Mesenteric fat pad (tissue), 1 donor: ENCODE measurements at places on chromosomes 1 and 21. TPM values are rescaled to one million over a fixed set of nuclear protein-coding genes. Genes with fewer than 3 reads are reported as not detected.
A peak's percentile ranks its signal among the peaks of the same experiment; 100 is the strongest.

DNA sequence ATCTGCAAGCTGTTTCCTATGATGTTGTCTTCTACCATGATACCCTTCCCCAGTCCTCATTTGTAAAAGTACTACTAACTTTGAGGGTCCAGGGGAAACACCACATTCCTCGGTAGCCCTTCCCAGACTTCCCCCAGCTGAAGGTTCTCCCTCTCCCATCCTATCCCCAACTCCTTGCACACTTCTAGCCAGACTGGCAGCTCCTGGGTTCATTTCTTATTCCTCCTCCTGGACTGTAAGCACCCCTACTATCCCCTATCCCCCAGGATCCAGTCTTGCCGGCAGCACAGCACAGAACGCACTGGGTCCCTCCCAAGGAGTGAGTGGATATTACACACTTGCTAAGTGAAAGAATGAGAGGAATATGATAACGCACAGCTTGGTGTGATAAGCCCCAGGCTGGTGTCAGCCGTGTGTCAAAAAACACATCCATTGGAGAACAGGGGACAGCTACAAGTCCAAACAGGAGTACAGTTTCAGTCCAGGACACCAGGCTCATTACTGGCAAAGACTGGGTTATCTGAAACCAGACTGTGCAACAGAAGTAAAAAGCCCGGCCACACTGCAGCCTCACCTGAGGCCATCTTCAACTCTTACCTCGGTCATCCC is 100.2 kb downstream of the SSBP3 start:
- DNase-seq, result no peak

DNA sequence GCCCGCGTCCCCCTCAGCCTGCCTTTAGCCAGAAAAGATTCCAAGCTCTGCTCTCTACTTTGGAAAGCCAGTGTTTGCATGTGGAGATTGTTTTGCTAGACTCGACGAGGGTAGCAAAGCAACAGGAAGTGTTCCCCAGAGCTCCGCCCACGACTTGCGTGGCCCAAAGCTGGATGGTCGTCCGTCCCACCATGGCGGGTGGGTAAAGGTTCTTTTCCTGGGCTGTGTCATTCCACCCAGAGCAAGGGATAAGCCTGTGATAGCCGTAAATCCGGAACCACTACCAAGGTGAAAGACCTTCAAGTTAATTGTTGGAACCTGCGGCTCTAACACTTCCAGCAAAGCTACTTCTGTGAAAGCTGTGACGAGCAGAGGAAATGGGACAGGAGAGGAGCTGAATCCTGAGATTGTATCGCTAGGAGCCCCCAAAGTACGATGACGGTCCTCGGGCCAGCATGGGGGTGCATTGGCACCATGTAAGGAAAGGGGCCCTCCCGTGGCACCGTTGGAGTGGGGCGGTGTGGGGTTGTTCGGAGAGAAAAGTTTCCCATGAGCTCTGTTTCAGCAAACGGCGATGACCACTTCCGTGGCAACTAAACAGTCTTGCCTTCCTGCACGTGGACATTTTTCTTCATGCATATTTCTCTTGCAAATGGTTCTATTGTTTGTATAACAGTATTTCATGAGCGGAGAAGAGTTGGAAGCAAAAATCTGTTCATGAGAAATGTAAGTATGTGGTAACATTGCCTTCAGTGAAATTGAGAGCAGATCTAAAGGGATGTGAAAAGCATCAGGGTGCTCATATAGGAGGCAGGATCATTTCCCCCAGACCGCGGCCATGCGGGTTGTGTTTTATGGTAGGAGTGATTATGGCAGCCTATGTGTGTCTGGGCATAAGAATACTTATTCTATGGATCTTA is 8.4 kb downstream of the MX2 start:
- peak; percentile 87 for DNase-seq

Gene C1orf21
- 49.5 TPM for total RNA-seq

- no peak for DNase-seq
Observed at GRCh38 chr1:159892944-159893343, 7.0 kb downstream of the CFAP45 start.

Gene ZMYM1
- 9.5 TPM for total RNA-seq

- no peak for DNase-seq
Observed at GRCh38 chr1:164728719-164729118, 169.7 kb downstream of the PBX1 start.

Gene SPRR4
- total RNA-seq, result not detected

DNA sequence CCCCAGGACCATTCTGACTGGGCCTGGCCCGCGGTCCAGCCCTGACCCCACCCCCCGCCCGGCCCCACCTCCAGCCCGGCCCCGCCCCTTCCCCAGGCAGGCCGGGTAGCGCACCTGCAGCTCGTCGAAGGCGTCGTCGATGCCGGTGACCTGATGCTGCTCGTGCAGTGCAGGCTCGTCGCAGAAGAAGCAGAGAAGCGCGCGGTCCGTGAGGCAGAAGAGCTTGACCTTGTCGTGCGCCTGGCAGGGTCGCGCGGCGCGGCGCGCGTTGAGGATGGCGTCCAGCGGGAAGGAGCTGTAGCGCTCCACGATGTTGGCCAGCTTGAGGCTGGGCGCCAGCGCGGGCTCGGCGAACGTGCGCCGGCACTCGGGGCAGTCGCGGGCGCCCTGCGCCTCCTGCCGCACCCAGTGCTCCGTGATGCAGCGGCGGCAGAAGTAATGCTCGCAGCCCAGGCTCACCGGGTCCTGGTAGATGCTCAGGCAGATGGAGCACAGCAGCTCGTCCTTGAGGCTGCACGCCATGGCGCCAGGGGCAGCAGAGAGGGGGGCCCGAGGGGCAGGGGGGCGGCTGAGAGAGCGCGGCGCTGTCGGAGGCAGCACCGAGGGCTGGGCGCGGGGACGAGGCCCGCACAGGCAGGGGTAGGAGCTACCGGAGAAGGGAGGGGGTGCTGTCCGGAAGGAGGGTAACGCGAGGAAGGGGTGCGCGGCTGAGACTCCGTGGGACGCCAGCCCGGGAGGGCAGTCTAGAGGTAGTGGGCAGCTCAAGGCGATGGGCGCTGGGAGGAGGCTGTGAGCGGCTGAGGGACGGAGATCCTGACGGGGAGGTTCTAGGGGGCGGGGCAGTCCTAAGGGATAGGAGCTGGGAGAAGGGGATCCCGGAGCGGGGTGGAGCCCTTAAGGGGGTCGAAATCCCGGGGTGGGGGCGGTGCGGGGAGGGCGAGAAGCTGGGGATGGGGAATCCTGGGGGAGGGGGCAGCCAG is 642 bp downstream of the TRIM62 start:
- no peak for DNase-seq

Gene MPL
- total RNA-seq, result 0.39 TPM

Gene C21orf91
- 12.6 TPM for total RNA-seq

Gene ALX3
- not detected for total RNA-seq

GRCh38 chr1:175245324-175245723 is 52.7 kb upstream of the KIAA0040 start:
- DNase-seq, result no peak
